Stimulated activated CD8-positive, alpha-beta memory T cell treated with anti-CD3 and anti-CD28 coated beads, Interleukin-4, amount 100 ng/mL, for 1 hour (primary cell): ENCODE measurements at places on chromosomes 4 and X.

DNA sequence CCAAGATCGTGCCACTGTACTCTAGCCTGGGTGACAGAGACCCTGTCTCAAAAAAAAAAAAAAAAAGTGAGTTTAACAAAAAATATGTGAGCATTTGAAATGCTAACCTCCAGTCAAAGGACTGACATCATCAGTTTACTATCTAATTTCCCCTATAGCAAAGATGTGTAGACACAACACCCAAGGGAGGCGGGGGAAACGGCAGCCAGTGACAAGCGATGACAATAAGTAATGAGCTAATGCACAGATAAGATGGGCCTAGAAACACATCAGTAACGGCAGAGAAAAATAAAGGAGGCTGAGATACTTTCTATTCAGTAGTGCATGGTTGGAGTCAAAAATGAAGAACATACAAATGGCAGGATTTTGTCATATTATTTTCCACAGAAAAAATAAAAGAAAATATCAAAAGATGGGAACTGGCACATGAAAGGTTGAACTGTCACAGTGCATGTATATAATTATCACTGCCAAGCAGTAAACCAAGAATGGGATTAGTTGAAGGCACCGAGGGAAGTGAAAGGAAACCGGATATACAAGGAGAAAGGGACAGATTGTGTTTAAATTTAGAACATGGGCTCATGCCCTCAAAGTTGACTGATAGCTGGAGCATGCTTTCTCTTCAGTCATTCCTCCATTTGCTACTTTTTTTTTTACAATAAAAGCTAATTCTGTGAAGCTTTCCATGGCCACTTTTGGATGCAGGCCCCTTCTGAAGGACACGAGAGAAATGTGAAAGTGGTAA, 41.8 kb downstream of the IGFBP7 start:
- no peak for DNase-seq

- no peak for DNase-seq
Measured at GRCh38 chrX:88982933-88983332, 235.9 kb downstream of the CPXCR1 start.

DNA sequence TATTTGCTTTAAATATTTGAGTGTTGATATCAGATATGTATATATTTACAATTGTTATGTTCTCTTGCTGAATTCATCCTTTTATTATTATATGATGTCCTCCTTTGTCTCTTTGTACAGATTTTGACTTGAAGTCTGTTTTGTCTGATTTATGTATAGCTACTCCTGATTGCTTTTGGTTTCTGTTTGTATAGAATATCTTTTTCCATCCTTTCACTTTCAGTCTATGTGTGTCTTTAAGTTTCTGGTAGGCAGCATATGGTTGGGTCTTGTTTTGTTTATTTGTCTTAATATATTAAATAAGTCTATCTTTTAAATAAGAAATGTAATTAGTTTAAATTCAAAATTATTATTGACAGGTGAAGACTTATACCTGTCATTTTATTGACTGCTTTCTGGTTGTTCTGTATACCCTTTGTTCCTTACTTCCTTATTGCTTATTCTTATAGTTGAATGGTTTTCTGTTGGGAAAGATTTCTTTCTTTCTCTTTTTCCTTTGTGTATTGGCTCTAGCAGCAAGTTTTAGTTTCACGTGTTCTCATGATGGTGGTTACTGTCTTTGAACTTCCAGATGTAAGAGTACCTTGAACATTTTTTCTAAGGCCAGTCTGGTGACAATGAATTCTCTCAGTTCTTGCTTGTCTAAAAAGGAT, 31.1 kb downstream of the RAB28 start:
- DNase-seq: no peak

GRCh38 chrX:78321809-78322208, 5.6 kb downstream of the CYSLTR1 start:
- DNase-seq: no peak

GRCh38 chr4:82381661-82382296, 8.0 kb upstream of the HNRNPD start:
- no peak for DNase-seq
